Putamen (tissue), 1 donor: ENCODE measurements at places on chromosomes 3 and 15.

DNA sequence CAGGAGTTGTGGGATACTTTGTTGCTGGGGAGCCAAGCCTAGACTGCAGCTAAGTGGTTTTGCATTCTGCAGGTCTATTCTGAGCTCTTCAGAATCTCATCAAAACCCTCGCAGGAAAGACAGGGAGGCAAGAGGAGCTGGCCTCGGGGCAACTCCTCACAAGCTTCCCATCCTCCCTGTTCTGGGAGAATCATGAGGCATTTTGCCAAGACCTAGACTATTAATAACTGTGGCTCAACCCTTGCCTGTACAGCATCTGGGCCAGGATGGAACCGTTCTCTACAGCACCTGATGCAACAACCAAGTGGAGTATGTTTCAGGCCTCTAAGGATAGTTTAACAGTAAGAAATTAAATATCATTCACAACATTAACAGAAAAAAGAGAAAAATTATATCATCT, 20.2 kb upstream of the SLC6A20 start:
- no peak for DNase-seq

DNA sequence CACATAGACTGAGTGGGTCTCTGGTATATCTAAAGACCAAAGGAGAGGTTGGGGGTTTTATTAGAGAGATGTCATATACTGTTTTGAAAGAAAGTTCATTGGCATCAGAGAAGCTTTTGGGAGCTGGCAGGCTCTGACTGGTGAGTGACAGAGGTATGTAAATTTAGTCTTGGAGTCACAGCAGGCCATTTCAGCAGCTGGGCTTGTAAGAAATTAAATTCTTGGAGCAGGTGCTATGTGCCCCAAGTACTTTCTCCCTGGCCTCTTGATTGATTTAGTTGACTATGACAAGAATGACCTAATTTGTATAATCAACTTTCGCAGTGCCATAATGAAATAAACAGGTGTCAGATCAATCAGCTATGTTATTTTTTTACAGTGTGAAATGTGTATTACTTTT, 47.8 kb upstream of the CDAN1 start:
- no peak for DNase-seq

GRCh38 chr3:187858711-187859110, 113.4 kb upstream of the BCL6 start:
- DNase-seq, result no peak

DNA sequence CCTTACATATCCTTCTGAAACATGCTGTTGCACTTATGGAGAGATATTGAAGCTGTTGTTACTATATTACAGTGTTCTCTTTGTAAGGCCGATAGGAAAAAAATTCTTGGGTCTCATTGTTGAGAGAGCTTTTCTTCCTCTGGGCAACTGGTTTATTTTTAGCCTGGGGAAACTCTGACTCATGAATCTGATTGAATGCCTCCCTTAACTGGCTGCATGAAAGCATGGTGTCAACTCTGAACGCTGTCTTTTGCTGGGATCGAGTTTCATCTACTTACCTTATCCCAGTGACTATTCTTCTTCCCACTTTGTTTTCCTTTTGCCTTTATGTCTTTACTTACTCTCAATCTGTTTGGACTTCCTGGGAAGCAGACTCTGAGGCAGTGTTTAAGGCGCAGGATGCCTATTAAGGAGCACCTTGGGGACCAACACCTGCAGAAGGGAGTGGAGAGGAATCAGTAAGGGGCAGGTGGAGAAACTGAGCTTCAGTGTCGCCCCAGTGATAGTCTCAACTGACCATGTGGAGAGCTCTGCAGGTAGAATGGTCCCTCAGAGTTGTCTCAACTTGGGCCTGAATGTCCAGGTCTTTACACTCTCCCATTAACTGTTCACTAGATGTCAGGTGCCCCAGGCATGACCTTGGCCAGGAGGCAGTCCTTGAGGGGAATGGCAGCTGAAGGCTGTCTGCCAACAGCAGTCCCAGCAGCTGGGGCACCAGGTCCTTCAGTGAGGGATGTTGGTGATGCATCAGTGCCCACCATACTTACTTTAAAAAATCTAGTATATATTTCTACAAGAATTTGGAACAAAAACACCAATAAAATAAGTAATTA, 88.9 kb upstream of the CCNL1 start:
- peak; percentile 87 for DNase-seq

- DNase-seq, result no peak
Measured at GRCh38 chr3:184945886-184946625, 134.1 kb downstream of the VPS8 start.

- no peak for DNase-seq
Measured at GRCh38 chr3:12725436-12725835, 33.6 kb downstream of the TMEM40 start.

- no peak for DNase-seq
Measured at GRCh38 chr3:141876891-141877621, 613 bp downstream of the ATP1B3 start.

- DNase-seq, result no peak
Measured at GRCh38 chr15:79798311-79798710, 98.5 kb downstream of the MTHFS start.

- no peak for DNase-seq
Measured at GRCh38 chr3:195087328-195087727, 183.6 kb downstream of the XXYLT1 start.

DNA sequence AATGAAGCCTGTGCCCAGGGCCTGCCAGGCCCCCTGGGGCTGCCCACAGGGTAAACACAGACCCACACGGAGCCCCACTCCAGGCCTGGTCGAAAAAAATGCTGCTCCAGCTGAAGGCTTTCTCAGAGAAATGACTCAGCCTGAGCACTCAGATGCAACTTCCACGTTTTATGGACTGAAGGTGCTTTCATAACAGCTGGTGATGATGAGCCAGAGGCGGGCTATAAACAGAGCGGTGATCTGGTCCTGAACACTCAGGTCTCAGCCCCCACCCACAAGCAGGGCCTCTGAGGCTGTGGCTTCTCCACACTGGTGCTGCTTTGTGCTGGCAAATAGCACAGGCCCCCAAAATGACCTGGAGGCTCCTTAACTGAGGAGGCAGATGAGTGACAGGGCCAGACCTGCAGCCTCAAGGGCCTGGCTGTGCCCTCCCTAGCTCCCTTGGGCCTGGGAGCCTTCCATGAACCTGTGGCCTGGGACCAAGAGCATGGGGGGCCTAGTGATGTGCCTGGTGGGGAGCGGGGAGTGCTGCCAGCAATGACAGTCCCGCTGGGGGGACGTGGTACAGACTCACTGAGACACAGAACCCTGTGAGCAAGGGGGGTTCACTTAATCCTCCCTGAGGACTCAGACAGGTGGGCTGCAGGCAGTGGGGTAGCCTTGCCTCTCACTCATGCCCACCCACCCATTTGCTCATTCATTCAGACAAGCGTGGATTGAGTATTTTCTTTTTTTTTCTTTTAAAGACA, 23.0 kb upstream of the FURIN start:
- DNase-seq, result no peak

- no peak for DNase-seq
Measured at GRCh38 chr3:14410503-14411165, 8.2 kb downstream of the SLC6A6 start.

GRCh38 chr15:83207660-83208366, at the start of gene HDGFL3:
Gene HDGFL3 (minus strand): TSS chr15:83207823. CDS start chr15:83207414, 409 bp downstream.
- DNase-seq, result peak; percentile 52

DNA sequence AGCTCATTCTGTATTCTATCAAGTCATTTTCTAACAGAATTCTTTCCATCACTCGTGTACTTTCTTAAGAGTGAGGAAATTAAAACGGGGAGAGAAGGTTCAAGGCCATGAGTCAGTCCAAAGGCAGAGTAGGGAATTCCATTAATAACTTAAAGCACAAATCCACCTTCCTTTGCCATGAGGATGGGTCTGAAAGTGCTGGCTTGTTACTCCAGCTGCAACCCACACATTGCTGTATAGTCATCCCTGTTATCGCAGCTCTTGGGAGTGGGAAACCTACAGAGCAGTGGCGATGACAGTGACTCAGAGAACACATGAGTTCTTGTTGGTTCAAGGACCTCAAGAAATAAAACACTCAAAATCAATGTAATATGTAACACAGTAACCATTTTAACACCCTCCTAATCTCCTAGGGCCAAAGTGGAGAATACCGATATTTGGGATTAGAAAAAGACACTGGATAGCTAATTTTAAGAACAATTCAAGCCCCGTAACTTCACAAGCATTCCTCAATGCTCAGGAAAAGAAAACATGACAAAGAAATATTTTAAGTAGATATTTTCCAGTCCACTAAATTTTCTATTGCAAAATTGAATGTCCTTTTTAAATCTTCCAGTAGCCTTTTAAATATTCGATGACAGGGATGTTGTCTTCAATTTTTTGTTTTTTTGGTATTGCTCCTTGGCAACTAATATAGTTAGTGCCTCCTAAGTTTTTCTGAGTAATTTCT, 179.9 kb upstream of the THBS1 start:
- DNase-seq, result no peak

DNA sequence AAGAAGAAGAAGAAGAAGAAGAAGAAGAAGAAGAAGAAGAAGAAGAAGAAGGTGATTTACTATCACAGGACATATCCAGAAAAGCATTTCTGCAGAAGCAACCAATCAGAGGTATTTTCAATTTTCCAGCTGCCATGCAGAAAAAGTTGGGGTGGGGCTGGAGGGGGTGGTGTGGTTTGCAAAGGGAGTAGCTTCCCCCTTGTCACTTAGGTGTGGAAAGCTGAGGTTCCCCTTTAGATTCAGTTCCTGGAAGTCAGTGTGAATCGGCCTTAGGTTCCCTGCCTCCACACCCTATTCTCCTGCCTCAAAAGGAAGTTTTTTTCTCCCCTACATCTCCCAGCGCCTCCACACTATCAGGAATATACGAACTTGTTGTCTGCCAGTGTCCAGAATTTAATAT, 276.7 kb upstream of the ARRDC4 start:
- DNase-seq, result no peak

DNA sequence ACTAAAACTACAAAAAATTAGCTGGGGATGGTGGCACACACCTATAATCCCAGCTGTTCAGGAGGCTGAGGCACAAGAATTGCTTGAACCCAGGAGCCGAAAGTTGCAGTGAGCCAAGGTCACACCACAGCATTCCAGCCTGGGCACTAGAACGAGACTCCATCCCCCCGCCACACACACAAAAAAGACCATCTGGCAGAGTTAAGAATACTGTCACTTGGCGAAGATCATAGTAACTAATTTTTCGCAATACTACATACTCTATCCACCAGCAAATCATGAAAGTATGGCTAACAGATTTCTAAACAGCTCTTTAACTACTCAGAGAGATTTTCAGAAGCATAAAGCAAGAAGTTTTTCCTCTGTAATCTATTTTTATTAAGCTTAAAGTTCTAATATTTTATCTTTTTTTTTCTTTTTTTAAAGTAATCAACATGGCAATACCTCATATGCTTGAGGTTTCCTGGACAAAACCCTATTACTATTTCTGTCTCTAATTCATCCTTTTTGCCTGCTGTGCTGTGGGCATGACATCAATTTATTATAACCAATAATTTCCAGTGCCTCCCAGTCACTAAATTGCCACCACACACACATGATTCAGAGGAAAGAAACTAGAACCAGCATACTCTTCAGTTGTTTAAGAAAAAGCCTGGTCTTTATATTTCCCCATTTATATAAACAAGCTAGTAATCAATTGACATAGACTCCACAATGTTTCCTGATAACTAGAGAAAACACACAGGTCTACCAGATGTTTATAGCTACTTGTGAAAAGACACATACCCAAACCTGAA, 46.9 kb downstream of the CHSY1 start:
- no peak for DNase-seq

DNA sequence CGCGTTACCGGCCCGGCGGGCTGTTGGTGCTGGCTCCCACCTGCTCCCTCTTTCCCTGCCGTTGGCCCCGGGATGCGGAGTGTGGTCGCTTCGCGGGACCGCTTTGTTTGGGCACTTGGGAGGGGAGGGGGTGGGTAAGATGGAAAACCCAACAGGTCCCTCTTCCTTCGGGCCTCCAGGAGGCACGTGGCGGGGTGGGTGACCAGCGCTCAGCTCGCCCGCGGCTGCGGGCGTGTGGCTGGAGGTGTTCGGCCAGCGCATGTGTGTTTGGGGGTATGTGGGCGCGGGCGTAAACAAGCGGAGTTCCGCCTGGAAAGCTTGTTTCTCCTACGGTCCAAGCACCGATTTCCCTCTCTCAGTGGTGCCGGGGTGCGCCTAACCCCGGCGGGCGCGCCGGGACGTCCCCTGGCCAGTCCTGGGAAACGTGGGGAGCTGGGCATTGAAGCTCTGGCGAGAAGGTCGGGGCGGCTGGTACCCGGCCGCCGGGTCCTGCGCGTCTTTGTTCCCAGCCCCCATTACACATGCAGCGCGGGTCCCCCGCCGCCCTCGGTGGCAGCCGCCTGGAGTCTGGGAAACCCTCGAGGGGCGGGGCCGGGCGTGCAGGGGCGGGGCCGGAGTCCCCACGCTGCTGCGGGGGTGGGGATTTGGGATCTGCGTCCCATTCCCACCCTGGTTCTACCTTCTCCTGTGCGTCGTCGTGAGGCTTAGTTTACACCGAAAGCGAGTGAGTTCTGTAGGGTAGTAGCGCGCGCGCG, 1.4 kb downstream of the ACVR2B start:
- DNase-seq, result peak; percentile 43

DNA sequence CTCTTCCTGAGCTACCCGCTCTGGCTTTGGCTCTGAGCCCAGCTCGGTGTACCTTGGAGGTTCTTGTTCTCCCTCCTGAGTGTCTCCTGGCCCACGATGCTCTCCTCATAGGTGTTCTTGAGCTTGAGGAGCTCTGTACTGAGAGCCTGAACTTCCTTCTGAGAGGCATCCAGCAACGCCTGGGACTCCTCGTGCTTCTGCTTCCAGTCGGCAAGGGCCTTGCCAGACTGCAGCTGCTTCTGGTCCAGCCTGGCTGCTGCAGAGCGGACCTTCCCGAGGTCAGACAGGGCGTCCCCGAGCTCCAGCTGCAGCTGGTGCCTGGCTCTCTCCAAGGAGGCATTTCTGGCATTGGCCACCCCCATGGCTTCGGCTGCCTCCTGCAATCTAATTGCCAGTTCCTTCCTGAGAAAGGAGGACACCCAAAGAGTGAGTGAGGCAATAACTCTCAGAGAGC, 99.8 kb downstream of the MYH15 start:
- no peak for DNase-seq

- DNase-seq, result no peak
Measured at GRCh38 chr3:4908433-4909156, 70.6 kb upstream of the BHLHE40 start.

GRCh38 chr15:88635318-88635717, 3.5 kb upstream of the ISG20 start:
- no peak for DNase-seq

DNA sequence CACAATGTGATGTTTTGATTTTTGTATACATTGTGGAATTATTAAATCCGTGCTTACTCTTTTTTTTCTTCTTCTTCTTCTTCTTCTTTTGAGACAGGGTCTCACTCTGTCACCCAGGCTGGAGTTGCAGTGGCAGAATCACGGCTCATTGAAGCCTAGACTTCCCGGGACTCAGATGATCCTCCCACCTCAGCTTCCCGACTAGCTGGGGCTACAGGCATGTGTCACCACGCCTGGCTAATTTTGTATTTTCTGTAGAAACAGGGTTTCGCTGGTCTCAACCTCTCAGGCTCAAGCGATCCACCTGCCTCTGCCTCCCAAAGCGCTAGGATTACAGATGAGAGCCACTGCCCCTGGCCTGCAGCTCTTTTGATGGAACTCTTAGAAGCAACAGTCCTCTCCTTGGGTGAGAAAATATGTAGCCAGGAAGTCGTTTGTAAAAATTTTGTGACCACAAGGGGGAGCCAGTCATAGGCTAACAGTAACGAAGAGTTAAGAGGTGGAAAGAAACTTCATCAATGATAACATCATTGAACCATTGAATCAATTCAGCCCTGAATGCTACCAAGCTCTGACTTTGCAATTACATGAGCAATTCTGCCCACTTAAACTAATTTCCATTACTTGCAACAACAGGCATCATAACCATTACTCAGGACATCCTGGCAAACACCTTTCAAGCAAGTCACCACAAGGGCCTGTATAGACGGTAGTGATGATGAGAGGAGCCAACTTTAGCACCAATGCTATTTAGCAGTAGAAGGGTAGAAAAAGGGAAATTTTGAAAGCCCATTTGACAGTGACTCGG, 16.7 kb upstream of the CMTM7 start:
- DNase-seq, result peak; percentile 53
